Left forelimb (tissue), 1 donor: ENCODE measurements at places on chromosomes 1 and 21.

DNA sequence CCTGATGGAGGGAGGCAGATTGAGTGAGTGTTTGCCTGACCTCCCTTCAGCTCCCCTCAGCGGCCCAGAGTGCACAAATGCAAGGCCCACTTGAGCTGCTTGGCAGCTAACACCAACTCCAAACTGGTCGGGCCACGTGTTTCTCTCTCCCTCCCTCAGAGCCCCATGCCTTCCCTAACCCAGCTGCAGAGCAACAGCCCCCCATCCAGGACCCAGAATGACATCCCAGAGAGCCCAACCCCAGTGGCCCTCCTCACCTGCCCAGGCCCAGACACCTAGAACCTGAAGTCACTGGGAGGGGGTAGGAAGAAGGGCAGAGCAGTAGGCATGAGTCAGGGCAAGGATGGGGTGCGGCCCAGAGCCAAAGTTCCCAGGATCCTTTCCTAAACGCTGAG is 789 bp upstream of the S100A14 start:
- no peak for DNase-seq

DNA sequence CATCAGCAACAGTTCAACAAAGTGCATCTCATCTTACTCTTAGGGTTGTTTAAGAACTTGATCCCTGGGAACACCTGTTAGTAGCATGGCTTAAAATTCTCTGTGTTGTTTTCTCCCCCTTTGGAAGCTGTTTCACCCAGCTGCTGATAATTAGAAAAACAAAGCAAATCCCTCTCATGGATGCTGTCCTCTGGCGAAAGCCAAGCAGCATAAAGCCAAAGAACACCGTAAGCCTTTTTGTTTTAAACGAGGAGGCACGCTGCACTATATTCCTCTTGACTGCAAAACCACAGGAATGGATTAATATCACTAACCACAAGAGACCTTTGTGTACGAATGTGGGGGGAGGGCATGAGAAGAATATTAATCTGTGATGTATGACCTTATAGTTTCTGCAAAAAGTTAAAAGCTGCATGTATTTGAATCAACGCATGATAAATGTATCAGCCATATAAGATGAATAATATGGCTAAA is 923.2 kb downstream of the LTN1 start:
- DNase-seq: no peak

DNA sequence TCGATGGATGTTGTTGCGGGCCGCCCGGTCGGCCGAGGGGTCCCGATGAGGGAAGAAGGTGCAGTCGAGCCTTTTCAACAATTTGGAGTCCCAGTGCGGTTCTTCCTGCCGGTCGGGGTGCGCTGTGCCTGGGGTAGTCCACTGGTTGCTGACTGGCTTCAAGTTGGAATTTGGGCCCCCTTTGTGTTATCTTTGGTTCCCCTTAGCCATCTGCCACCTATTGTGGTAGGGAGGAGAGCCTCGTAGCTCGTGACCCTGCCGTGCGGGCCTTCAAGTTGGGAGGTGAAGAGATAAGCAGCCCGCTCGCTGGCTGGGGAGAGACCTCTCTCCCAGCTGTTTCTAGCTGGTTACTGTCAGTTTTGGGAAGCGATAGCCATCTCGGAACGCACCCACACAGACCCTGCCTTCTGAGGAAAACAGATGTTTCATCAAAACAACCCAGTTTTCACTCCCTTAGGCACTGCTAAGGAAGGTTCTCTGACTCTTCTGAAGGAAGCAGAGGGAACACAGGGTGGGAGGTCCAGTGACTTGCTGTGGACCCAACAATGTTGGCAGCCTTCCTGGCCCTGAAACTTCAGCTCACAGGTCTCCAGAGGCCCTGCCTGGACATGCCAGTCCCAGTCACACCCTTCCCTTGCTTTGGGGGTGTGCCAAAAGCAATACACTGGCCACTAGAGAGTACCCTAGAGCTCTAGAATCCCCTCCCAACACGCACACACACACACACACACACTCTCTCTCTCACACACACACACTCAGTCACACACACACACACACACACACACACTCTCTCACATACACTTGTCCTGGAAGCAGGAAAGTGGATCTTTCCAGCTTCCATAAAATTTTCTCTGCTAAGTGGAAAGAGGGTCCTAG is 1.0 kb downstream of the BTG2 start:
- DNase-seq: peak; percentile 81

DNA sequence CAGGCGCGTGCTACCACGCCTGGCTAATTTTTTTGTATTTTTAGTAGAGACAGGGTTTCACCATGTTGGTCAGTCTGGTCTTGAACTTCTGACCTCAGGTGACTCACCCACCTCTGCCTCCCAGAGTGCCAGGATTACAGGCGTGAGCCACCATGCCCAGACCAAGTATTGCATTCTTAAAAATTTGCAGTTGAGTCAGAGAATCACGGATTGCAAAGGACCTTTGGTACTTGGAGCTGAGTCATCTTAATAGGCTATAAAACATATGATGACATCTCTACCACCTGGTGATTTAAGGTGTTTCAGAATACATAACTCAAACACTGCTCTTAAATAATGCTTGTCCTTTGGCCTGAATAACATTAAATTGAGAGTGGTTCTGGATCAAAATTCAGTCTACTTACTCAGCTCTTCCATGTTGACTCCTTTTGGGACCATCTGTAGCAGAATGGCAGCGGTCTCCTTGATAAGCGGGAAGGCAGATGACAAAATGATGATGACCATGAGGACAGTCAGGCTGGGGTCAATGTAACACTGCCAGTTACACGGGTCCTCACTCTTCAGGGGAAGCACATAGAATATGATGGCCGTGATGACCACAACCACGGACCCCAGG is 10.4 kb downstream of the SLC30A10 start:
- no peak for DNase-seq

DNA sequence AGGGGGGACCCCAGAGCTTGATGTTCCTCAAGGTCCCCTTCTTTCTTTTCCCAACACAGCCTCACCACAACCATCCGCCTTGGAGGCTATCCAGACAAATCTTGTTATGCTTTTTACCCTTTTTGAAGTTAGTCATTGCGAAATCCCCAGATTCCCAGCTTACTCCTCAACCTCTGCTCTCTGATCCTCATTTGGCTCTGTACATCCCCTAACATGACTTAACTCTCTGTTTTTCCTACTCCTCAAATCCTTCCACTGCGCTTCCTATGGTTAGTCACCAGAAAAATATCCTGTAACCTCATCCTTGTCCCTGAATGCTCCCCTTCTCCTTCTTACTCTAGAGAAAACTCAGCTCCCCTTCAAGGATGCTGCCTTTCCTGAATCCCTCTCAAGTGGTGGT is 189.1 kb upstream of the POU3F1 start:
- DNase-seq: no peak

- no peak for DNase-seq
Observed at GRCh38 chr1:173112129-173112528, 61.4 kb upstream of the TNFSF18 start.
